ENCODE measurements at places on chromosomes 3 and 15.

- DNase-seq = no peak
Measured at GRCh38 chr15:53126144-53126543, 336.0 kb upstream of the ONECUT1 start.

GRCh38 chr3:71858503-71859122 is 73.7 kb upstream of the PROK2 start:
- DNase-seq = no peak

- no peak for DNase-seq
Measured at GRCh38 chr15:88538972-88539371, 7.5 kb downstream of the DET1 start.

- peak; percentile 33 for DNase-seq
Measured at GRCh38 chr3:29324180-29324651, 43.3 kb downstream of the RBMS3 start.

GRCh38 chr15:59644756-59645155 is 12.6 kb downstream of the GTF2A2 start:
- no peak for DNase-seq

DNA sequence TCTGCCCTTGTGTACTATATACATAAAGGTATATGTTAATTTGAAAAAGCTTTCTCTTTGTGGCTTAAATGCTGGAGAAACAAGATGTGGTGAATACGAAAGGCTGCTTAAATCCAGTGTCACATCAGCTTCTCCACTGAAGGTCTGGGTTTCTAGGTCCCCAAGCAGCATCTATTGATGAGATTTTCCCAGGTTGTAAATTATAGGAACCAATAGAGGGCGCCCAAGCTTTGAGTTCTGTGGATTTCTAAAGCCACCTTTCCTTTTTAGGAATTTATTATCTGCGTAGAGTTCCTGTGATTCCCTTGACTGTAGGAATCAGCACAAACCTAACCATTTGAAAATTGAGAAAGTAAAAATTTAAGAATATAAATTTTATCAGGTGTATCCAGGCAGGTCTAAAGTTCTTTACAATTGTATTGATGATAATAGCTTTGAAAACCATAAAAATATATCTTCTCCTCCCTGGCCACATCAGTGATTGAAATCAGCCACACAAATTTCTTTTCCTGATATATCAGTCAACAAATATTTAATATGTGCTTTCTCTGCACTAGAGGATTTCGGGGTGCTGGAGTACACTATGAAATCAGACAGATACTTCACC is 88.3 kb upstream of the ADAMTSL3 start:
- DNase-seq = peak; percentile 43

GRCh38 chr15:91593653-91594052 is 259.9 kb upstream of the SLCO3A1 start:
- no peak for DNase-seq

- no peak for DNase-seq
Measured at GRCh38 chr15:39287322-39288195, 293.3 kb upstream of the THBS1 start.

GRCh38 chr3:33879540-33879939 is 81.1 kb downstream of the PDCD6IP start:
- no peak for DNase-seq

GRCh38 chr3:148102156-148102555 is 595.5 kb upstream of the AGTR1 start:
- no peak for DNase-seq

GRCh38 chr15:35624881-35625280 is 78.9 kb upstream of the DPH6 start:
- peak; percentile 41 for DNase-seq

DNA sequence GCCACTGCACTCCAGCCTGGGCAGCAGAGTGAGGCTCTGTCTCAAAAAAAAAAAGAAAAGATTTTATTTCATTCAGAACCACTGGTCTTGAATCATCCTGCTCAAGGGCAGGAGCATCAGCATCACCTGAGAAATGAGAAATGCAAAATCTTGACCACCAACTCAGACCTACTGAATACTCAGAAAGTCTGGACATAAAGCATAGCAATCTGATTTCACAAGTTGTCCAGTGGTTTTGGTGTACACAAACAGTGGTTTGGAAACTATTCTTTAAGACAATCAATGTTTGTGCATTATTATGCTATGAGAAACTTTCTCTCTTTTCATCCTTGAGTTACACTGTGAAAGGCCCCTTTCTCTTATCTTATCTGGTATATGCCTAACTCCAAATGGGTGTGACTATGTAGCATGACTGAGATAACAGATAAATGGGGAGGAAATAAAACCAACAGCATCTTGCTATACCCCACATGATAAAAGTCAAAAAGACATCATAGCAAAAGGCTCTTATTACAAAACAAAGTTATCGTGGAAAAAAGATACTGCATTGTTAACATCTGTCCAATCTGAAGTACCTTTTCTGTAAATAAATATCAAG is 174.2 kb upstream of the STT3B start:
- no peak for DNase-seq

DNA sequence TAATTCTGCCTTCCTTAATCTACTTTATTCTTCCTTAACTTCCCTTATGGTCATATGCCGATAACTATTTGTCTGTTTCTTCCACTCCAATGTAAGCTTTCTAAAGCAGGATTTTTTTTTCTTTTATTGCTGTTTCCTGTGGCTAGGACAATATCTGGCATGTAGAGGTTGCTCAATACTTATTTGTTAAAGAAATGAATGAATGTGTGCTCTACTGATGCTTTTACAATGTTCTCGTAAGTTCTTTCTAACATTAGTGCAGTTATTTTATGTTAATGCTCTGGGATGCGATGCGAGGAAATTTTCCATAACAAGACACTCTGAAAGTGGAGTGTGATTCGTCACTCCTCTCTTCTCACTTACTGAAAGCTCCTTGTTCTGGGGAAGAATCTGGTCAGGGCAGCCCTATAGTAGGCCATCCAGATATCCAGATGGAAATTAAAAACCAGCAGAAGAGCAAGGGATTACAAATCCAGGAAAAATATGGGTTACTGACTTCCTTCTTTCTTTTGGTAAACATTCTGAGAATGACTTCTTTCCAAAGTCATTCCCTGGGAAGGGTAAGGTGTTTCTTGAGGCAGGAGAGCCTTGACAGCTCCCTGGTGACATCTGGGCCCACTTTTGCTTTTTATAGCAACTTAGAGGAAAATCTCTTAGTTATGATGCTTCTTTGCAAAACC is 420.4 kb downstream of the PDCD6IP start:
- DNase-seq = no peak

DNA sequence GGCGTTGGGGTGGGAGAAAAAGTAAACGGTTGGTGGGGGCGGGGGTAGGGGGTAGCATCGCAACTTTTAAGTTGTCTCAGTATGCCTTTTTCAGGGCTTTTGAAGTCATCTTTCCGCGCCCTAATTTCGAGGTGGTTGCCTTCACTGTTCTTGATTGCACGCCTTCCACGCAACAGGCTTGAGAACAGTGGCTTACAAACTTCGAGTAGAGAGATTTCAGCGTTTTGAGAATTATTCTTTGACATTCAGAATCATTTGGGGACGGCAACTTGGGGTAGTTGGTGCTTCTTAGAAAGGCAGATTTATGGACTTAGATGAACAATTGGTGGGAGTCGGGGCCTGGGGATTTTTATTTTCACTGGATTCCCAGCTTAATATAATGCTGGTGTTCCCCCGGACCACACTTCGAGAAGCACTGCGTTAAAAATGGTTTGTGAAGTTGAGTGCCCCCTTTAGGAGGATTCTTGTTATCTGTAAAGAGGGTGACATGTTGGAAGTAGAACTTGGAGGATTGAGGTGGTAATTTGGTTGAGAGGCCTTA is 880 bp downstream of the PPP4R2 start:
- DNase-seq = peak; percentile 50

DNA sequence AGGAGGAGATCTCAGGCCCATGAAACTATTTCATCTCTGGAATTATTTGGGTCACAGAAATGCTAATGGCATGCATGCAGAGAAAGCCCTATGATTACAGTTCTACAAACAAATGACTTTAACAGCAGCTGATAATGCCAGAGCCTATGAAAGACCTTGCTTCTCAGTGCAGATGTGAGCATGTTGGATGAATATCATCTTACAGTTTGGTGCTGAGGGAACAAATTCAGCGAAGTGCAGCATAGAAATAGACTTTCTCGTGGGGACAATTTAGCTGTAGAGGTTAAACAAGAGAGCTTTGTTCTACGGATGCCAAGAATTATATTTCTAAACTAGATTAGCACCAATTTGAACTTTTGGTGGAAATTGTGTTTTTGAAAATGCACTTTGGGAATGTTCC is 27.7 kb downstream of the PTX3 start:
- no peak for DNase-seq

GRCh38 chr3:62098646-62099365 is 274.5 kb downstream of the FEZF2 start:
- no peak for DNase-seq

DNA sequence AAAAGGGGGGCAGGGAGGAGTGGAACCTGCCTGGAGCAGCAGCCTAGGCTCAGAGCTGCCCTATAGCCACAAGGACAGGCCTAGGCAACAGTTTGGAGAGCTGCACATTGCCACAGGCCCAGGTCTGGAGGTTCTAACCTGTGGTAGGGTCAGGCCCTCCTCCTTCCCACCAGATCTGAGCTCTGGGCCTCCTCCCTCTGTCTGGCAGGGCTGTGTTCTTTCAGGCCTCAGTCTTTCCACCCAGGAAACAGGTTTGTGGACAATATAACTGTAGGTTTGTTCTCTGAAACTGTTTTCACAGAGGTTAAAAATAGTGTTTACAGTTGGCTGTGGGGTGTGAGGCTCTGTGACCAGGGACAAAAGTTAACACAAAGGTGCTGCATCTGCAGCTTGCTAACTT is 9.0 kb upstream of the CAMKV start:
- DNase-seq = no peak

GRCh38 chr15:71109905-71110304 is 5.4 kb upstream of the THSD4 start:
- no peak for DNase-seq

DNA sequence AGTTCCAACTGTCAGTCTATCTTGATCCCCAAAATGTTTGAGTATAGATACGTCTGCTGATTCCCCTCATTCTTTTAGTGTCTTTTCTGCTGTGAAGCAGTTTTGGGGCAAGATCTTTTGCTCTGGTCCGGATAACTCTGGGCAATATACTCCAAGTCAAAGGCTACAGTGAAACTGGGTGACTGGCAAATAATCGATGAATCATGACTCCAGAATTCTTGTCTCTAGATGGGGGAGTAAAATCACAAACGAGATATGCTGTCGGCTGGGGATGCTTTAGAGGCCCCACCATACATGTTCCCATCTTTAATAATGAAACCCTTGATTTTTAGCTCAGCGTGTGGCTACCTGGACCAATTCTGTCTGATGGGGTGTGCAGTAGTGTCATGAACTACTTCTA is 76.5 kb downstream of the KLF13 start:
- DNase-seq = no peak

DNA sequence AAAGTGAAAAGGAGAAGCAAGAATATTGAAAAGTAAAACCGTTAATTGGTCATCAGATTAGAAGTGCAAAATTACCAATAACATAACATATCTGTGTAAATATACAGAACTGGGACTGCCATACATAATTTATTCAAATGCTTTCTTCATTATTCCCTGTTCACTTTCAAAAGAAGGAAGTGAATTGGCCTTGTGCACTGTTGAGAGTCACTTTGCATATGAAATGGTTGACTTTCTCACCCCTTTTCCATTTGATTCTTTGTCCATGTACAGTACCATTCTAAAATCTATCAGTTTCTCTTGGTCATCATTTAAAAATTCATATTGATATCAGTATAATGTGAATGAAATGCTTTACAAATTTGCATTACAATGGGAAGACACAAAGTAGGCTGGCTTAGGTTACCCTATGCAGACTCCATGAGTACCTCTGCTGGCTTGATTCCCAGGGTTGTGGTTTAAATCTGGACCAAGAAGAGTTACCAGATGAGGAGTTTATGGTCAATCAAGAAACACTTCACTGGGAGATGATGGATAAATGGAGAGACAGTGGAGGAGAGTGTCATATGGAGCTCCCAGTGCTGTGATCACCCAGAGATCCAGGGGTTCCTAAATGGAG is 210.9 kb upstream of the TOPAZ1 start:
- DNase-seq = no peak

DNA sequence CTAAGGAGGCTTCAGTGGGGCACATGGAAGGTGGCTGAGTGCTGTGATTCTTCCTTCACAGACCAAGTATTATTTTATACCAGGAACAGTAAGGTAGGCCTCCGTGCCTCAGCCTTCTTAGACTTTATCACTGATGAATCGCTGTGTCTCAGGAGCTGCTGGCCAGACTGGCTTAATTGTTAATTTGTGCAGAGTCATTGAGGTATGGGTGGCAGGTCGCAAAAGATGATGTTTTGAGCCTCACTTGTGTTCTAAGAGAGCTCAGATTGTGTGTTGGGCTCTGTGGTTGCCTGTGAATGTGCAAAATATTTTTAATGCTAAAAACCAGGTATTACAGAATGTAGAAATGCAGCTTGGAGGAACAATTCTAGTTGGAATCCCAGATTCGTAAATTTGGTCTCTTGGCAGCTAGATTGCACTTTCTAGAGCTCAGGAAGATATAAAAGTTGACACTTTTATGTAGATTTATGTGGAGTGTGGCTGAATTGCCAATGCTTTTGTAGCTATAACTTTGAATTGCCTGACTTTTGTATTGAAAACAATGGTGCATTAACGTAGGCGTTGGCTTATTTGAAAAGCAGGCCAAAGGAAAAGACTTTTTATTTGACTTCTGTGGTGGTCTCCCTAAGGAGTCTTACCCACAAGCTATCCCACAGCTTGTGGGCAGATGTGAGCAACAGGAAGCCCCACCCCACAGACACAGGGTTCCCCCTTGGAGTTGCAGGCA is 53.4 kb downstream of the LARS2 start:
- DNase-seq = no peak

- no peak for DNase-seq
Measured at GRCh38 chr15:33168444-33168843, 26.1 kb downstream of the FMN1 start.

DNA sequence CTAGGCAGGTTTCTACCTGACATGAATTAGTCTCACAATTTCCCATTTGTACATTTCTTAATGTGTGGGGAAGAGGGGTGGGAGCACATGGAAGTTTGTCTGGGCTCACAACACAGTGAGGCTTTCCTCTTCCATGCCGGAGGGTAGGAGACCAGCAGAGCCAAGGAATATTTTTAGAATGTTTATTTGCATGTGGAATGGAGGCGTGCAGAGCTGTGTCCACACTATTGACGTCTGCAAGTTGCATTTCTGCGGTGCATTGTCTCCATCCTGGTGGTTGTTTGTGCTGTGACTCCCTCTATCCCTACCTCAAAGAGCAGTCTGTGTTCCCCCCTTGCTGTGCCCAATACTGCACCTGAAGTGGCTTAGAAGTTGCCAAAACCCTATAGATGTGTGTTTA is 103.1 kb upstream of the LRTM1 start:
- no peak for DNase-seq

All from D341Med (cell line).